NCI-H1105 treated with DMSO at 0.1 percent for 48 hours (cell line): ENCODE measurements at places on chromosomes 6 and 20.

- peak; percentile 81 for DNase-seq
Measured at GRCh38 chr6:170265655-170266054, 25.2 kb downstream of the DLL1 start.

DNA sequence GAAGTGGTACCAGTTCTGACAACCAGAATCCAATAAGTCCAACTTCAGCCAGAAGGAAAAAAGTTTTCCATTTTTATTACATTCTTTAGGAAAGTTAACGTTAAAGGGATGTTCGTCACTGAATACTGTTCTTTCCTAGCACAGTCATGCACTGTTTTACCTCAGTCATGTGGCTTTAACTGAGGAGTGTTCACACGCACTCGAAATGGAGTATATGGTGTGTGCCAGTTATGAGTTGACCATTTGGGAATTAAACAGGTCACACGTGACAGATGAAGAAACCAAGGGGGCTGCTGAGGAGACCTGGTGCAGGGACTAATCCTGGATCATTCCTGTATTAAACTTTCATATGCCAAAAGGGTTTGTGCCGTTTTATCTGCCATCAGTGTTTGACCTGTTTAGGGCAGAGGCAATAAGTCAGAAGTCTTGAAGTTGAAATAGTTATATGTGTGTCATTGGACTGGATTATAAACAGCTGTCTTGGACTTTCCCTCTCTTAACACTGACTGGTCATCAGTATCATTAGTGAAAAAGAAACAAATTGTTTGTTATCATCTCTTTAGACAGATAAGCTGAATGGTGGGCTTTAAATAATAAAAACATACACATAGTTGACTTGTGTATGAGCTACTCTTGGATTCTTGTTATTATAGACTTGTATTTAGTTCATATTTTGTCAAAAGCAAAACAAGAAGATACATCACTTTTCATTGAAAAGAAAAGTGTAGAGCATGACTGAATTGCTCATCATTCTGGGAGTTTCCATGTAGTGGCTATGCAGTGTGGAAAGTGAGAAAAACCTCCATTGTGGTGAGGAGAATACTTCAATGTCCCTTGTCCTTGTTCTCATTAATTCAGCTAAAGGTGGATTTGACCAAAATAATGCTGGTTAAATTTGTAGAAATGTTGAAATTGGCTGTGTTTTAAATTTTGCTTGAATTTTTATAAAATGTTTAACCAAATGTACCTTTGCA is 123.5 kb upstream of the SAMD5 start:
- DNase-seq = no peak

GRCh38 chr20:48878534-48879248 is 42.8 kb upstream of the ARFGEF2 start:
- no peak for DNase-seq

DNA sequence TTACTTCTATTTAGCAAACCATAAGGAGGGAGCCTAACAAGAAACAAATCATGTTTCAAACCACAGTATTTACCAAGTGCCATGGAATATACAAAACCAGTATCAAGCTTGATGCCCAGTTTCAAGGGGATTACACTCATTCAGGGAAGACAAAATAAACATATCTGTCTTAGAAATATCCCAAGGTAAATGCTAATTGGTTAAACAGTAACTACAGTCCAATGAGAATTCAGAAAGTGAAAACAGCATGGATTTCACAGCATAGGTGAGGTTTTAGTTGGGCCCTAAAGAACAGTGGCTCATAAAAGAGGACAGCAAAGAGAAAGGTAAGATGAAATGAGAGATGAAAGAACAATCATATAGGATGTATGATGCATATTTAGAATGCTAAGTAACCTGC is 110.3 kb downstream of the CHD6 start:
- DNase-seq = no peak

DNA sequence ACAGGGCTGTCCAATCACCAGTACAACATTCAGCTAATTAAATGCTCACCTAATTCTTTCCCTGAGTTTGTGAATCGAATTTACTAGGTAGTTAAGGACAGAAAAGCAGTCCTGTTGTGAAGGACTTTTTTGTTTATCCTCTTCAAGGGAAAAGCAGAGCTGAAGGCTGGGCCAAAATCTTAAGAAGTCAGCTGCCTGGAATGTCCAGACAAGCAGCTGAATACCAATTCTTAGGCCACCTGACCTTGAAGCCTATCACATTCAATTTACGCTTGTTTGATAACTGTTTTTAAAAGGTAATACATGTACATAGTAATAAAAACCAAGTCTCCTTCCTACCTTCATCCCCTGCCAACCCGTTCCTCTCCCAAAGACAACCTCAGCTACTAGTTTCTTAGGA is 56.4 kb downstream of the UQCC1 start:
- DNase-seq = no peak

DNA sequence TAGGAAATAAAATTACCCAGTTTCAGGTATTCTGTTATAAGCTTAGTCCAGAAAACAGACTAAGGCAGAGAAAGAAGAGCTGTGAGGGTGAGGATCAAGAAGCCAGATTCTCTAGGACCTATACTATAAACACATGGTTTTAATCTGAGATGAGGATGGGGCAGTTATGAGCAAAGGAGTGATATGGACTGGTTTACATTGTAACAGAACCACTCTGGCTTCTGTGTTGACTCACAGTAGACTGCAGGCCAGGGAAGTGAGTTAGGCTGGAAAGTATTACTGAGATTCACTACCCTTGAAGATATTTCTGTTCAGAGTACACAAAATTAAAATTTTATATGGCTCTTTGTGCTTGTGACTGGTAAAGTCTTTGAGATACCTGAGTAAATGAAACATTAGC is 3.2 kb upstream of the RWDD1 start:
- no peak for DNase-seq

GRCh38 chr20:14307956-14308355 is 29.5 kb downstream of the FLRT3 start:
- DNase-seq = no peak

DNA sequence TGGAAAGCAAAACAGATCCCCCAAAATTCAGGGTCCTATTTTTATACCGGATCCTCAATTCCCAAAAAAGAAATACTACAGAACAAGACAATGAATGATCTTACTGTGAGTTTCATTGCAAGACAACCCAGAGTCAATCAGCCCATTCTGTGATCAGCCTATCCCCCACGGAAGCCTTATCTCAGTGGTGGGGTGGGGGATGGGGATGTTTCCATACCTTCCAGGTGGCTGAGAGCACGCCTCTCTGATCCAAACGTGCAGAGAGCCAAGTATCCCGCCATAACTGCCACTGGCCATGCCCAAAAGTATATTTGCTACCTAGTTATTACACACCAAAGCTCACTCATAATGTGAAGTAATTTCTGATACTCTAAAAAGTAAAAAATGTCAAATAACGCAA is 15.1 kb downstream of the WFDC2 start:
- DNase-seq = no peak

- no peak for DNase-seq
Measured at GRCh38 chr6:131765804-131766135, 42.0 kb upstream of the ENPP1 start.

DNA sequence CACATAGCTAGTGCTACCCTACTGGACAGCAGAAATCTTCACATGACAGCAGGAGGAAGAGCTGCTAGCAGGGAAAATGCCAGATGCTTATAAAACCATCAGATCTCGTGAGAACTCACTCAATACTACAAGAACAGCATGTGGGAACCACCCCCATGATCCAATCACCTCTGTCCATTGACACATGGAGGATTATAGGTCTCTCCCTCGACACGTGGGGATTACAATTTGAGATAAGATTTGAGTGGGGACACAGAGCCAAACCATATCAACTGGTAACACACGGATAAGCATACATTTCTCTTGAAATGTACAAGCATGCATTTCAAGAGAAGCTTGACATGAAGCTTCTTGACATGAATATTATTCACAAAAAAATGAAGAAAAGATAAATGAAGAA is 64.1 kb downstream of the MMS22L start:
- DNase-seq = no peak

DNA sequence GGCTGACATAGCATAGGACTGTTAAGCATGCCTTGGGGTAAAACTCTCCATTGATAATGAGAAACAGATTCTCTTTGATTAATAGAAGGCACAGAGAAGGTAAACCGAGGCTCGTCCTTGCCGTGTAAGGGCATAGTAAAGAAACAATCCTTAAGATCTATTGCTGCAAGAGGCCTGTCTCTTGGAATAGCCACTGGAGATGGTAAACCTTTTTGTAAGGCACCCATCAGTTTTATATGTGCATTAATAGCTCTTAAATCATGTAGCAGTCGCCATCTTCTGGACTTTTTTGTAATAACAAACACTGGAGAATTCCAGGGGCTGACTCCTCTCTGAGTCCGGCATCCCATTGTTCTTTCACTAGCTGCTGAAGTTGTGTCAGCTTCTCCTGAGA is 8.4 kb upstream of the ABHD12 start:
- DNase-seq = peak; percentile 75

- no peak for DNase-seq
Measured at GRCh38 chr6:10054672-10055071, 360.2 kb downstream of the TFAP2A start.

- DNase-seq = no peak
Measured at GRCh38 chr6:44678252-44678935, 290.9 kb downstream of the CDC5L start.

- DNase-seq = no peak
Measured at GRCh38 chr6:109121411-109121810, 26.1 kb downstream of the CEP57L1 start.

- no peak for DNase-seq
Measured at GRCh38 chr20:57306747-57307146, 22.9 kb upstream of the SPO11 start.

DNA sequence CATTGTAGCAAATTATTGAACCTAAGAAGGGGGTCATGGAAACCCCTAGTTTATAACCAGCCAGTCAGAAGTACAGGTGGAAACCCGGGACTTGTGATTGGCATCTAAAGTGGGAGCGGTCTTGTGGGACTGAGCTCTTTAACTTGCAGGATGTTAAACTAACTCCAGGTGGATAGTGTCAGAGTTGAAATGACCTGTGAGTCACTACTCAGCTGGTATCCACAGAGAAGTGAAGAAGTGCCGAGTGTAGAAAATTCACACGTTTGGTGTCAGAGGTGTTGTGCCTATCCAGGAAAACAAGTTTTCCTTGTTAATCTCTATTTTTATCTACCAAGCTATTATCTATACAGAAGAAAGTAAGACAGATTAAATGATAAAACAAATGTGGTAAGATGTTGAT is 179.7 kb downstream of the ADGRG6 start:
- no peak for DNase-seq

GRCh38 chr6:165634101-165634880 is 28.8 kb downstream of the PDE10A start:
- DNase-seq = no peak

- DNase-seq = no peak
Measured at GRCh38 chr6:39577446-39578165, 147.6 kb downstream of the KIF6 start.

GRCh38 chr6:17096652-17097051 is 5.2 kb upstream of the STMND1 start:
- DNase-seq = peak; percentile 72

DNA sequence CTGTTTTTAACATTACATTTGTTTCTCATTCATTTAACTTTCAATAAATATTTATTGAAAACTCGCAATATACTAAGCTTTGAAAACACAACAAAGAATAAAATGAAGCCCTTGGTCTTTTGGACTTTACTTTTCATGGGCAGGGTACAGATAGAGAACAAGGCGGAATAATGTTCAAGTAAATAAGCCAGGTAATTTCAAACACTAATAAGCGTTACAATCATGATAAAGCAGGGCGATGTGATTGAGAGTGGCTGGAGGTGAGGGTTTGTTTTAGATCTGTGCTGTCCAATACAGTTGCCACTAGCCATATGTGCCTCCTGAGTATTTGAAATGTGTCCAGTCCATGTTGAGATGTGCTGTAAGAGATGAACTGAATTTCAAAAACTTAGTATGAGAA is 307.1 kb downstream of the ALDH8A1 start:
- no peak for DNase-seq

DNA sequence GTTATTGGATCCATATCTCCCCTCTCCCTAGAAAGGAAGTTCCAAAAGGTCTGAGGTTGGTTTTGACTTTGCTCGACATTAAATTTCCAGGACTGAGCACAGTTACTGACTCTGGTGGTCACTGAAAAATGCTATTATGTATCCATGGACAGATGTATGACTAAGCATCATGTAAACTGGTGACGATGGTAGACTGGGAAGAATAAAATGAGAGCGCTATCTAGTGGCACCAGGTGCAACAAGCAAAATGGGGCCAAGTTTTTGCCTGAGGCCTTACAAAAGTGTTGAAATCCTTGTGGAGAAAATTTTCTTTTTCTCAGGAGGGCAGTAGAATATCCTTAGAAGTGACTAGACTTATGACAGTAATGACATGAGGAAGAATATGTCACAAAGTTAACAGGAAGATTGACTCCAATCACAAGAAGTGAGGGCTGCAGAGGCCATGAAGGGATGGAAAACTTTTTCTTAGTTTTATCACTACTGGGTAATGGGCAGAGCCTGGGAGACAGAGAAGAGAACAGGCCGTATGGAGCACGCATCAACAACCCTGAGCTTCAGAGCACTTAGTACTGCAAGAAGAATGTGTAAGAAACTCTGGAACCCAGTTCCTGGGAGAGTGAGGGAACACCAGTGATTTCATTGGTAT is 88.9 kb upstream of the ELOVL5 start:
- DNase-seq = peak; percentile 15

- DNase-seq = no peak
Measured at GRCh38 chr6:135385299-135385698, 112.2 kb downstream of the AHI1 start.

GRCh38 chr20:58381627-58382026 is 7.4 kb upstream of the VAPB start:
- DNase-seq = no peak

- no peak for DNase-seq
Measured at GRCh38 chr20:53779822-53780221, 186.2 kb upstream of the ZNF217 start.

DNA sequence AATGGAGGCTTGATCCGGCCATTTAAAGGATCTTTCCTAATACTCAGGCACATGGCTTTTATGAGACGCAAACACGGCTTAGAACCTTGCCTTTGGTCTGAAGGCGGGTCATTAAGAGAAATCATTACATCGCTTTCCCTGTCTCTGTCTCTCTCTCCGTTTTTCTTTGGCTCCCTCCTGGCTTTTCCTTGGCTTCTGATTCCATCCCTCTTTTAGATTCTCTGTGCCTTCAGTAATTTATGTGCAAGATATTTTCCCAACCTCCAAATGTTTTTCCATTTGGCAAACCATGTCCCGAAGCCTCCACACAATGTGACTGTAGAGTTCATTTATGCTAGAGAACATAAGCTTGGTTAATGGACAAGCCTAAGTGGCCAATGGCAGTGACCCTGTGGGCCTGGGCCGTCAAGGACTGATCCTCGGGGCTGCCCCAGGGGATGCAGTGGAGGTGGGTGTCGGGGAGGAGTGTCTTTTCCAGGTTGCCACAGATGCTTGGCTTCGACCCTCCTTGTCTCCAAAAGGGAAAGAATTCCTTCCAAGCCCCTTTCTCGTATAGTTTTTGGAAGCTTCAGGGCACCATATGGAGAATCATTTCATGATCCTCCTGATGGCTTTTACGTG is 157.0 kb downstream of the SCML4 start:
- DNase-seq = no peak

GRCh38 chr20:13487202-13487601 is 151.5 kb downstream of the TASP1 start:
- DNase-seq = no peak

GRCh38 chr6:29925727-29926412 is 16.5 kb upstream of the HLA-A start:
- no peak for DNase-seq

GRCh38 chr20:62792940-62793756 is 3.1 kb upstream of the MRGBP start:
- DNase-seq = no peak

- DNase-seq = no peak
Measured at GRCh38 chr6:38492031-38492430, 147.7 kb downstream of the BTBD9 start.
